ENCODE measurements at places on chromosomes 12 and 14.

GRCh38 chr12:31518680-31519227 lies 72.2 kb downstream of the DENND5B start:
- peak; percentile 45 for DNase-seq

GRCh38 chr12:116609319-116610114 lies 50.3 kb downstream of the MAP1LC3B2 start:
- DNase-seq = no peak

DNA sequence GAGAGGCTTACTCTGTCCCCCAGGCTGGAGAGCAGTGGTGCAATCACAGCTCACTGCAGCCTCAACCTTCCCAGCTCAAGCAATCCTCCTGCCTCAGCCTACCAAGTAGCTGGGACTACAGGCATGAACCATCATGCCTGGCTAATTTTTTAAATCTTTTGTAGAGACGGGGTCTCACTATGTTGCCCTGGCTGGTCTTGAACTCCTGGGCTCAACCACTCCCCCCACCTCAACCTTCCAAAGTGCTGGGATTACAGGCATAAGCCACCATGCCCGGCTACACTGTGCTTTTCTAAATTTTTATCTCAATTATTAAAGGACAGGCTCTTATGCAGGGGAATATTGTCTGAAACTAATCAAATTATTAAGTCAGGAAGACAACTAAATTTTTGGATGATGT lies 44.6 kb downstream of the EML1 start:
- DNase-seq = no peak

DNA sequence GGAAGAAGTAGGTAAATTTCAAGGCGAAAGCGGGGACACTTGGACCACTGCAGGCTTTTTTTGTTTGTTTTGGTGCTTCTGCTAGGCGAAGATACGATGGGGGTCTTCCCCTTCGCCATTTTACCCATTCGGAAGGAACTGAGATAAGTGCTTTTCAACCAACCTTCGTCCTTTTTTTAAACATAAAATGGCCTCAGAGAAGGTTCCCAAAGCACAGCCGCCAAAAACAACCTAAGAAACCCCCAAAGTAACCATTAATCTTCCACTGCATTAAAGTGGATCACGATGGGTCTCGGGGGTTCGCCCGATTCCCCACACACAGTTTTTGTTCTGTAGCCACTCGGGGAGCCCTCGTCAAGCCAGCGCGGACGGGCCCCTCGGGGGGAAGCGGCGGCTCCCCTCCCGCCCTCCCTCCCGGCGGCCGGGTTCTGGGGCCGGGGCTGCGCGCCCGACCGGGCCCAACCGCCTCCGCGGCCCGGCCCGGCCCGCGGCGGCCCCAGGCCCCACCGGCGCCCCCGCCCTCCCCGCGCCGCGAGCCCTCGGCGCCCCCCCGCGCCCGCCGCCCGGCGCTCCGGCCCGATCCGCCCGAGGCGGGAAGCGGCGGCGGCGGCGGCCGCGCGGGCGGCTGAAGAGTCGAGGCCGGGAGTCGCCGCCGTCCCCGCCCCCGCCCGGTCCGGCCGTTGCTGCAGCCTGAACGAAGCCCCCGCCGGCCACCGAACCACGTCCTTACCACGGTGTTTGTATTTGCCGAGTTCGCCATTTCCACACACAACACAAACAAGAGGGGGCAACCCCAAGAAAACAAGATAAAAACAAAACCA lies 790 bp downstream of the GTF2A1 start:
- DNase-seq = no peak

DNA sequence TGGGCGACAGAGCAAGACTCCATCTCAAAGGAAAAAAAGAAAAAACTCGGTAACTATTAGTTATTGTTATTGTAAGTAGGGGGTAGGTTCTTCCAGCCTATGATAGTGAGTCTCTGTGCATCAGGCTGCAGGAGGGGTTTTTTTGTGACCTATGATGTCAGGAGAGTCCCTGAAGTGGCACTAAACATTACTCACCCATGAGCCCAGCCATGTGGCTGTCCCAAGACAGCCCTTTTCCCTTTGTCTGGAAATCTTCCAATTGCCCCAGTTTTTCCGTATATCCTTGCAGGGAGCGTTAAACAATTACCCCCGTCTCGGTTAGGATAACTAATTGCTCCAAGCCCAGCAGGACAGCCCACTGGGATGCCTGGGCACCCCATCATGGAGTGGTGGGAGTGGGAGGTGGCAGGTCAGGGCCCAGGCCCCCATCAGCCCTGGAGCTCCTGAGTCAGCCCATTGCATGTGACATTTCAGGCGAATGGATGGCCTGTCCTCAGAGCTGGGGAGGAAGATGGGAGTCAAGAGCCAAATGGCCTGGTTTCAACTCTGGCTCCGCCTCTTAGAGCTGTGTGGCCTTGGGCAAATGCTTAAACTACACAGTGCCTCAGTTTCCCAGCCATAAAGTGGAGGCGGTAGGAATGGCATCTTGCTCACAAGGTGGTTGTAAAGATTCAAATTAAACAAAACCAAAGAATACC lies 16.4 kb downstream of the PHETA1 start:
- DNase-seq = no peak

- DNase-seq = no peak
These were observed 72.9 kb upstream of the BTG1 start for GRCh38 chr12:92218394-92219077.

DNA sequence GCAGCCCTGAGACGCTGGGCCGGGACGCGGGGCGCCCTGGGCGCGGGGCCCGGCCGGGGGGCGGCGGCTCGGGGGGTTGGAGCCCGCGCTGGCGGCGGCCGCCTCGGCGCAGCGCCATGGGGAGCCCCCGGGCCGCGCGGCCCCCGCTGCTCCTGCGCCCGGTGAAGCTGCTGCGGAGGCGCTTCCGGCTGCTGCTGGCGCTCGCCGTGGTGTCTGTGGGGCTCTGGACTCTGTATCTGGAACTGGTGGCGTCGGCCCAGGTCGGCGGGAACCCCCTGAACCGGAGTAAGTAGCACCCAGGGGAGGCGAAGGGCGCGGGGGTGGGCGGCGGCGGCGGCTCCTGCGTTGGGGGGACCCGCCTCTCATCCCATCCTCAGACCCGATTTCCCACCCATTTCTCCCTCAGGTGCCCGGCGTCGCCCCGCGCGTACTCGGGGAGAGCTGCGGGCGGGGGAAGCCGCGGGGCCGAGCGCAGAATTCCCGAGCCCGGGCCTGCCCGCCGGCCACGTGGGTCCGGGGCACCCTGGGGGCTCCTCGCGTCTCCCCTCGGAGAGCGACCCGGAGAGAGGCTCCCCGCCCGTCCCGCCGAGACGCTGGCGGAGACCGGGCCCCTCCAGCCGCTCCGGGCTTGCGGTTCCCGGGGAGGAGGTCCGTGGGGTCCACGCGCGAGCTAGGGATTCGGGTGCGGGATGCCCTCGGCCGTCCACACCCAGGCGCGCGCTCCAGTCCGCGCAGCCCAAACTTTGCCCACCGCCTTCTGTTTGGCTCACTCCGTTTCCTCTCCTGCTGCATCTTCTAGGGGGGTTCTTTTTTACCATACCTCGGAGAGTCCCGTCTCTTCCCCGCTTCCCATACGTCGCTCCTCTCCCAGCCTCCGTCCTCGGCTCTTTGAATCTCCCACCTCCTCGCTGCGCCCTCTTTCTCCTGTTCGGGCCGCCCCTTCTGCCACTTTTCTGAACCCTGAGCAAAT lies 807 bp downstream of the B4GALNT3 start:
- DNase-seq = no peak

DNA sequence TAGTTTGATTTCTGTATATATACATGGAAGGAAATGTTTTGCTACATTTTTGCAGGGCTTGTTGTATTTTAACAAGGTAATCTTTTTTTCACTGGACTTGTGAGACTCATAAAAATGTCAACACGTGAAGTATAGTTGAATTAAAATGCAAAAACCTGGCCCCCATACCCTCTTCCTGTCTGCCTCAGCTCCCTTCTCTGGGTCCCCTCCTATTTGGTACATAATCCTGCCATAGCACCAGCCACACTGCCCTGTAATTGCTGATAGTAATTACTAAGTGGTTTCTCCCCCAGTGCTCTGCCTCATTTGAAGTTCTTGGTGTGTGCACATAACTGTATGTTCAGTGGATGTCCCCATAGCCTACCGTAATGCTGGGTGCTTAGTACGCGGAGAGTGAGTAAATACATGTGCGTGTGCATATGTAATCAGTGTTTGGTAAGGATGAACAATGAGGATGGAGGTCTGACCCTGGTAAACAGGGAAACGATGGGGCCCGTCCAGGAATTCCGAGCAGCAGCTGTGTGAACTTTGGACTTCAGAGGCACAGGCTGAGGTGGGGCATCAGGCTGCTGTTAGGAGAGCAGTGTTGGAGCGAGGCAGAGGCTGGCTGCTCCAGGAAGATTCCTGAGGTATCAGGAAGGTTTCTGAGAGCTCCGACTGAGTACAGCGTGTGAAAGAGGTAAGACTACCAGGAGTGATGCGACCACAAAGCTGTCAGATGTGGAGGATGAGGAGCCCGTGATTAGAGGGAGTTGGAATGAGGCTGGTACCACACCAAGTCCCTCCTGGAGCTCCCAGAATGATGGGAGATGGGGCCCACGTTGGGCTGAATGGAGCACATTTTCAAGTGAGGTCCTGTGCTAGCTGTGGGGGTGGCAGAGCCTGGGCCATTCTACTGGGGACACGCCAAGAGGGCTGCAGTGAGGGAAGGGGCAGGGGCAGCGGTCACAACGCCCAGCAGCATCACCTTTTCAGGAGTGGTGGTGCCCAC lies 106.8 kb downstream of the PELI2 start:
- no peak for DNase-seq

GRCh38 chr12:28814246-28814645 lies 334.8 kb upstream of the FAR2 start:
- no peak for DNase-seq

- DNase-seq = no peak
These were observed 58.3 kb upstream of the HECTD1 start for GRCh38 chr14:31265701-31266398.

DNA sequence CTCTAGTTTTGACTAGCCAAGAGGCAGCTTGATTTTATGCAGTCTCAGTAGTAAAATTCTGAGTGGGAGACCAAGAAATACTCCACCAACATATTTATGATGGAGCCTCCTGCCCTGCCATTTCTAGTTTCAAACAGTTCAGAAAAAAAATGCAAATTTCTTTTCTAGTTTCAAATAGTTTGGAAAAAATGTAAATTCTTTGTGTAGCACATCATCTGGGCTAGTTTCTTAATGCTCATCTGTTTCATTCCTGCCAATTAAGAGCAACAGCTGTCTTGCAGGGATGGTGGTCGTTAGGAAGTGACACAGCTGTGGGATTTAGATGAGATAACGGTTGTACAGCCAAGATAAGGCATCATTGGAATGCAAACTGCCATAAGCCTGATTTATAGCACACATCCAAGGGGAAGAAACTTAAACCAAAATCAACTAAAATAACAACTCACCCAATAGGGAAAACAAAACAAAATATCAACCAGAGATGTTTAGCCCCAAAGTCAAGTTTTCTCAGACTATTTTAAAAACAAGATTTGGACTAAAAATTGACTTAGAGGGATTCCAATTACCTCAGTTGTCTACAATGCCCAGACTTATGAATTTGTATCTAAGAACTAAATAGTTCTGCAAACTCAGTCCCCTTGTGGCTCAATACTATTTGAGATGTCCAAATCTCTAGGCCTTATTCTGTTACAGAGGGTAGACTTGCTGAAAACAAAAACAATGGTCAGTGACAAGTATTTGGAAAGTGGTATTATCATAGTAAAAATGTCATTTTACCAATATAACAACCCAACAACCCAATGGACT lies 291.3 kb upstream of the ATP2B1 start:
- DNase-seq = no peak

DNA sequence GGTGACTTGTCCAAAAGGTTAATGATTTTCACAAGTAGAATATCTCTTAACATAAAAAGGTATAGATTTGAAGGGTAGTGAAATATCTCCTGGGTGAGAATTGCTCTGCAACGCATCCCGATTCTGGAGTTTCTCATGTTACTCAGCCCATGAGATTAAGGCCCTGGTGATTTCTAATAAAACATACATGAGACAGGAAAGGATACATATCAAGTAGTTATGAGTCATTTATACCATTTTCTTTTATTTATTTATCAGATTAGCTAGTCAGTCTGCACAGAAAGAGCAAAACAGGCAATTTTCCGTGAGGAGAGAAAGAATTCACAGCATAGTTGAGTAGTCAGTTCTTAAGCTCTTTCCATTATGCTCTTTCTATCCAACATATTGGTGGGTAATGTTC lies 535.6 kb upstream of the ATP2B1 start:
- DNase-seq = no peak

DNA sequence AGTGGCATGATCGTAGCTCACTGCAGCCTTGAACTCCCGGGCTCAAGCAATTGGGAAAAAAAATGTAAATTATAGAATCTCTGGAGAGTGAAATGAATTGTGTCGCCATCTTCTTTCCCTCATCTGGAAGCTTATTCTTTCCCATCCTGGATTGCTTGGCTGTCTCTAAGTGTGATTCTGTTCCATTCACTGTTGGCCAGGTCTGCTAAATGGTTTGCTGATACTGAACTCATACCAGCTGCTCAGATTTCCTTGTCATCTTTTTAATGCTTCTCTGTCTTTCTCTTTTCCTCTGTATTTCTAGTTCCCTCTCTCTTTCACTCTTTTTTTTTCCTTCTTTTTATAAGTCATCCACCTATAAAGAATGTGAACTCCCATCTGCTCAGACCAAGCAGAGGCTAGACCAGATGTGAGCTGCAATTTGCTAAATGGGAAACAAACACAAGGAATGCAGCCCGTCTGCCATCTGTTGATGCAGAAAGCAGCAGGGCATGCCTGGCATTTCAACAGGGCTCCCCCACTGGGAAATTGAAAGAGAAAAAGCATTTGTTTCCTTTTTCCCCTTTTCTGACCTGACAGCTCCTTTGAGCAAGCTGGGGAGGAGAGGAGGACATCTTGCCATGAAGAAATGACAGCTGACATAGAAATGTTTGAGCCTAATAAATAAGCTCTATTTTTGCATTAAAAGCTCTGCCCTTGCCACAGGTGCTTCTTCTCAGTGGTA lies 1823.6 kb upstream of the FLRT2 start:
- DNase-seq = no peak

- no peak for DNase-seq
These were observed 51.3 kb downstream of the CCDC85C start for GRCh38 chr14:99552572-99553216.

DNA sequence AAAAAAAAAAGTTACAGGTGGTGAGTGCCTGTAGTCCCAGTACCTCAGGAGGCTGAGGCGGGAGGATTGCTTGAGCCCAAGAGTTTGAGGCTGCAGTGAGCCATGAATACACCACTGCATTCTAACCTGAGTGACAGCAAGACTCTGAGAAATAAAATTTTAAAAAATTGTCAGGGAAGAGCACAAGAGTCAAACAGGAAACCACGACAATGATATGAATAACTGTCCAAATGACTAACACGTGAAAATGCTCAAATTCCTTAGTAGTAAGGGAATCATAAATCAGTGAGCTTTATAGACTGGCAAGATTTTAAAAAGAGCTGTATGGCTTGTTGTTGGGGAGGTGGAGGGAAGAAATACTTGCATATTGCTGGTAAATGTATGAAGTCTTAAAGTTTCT lies 12.9 kb upstream of the ASPG start:
- no peak for DNase-seq

GRCh38 chr14:104346608-104347007 lies 208.2 kb downstream of the KIF26A start:
- no peak for DNase-seq

DNA sequence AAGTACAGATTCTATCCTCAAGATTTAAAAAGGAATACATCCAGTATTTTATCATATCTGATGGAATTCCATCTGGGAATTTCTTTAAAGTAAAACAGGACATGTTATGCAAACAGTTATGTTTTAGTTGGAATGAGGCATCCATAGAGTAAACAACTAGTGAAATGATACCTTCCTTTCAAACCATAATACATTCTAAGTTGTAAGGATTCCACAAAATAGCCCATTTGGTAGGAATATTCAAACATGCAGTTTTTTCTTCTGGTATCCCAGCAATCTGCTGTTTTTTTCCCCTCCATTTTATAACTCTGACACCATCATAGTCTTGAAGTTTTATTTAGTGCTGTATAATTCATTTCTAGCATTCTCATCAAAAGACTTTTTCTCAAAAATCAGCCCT lies 149.6 kb downstream of the ADAMTS20 start:
- no peak for DNase-seq
